ENCODE measurements at places on chromosomes 12 and 14.

DNA sequence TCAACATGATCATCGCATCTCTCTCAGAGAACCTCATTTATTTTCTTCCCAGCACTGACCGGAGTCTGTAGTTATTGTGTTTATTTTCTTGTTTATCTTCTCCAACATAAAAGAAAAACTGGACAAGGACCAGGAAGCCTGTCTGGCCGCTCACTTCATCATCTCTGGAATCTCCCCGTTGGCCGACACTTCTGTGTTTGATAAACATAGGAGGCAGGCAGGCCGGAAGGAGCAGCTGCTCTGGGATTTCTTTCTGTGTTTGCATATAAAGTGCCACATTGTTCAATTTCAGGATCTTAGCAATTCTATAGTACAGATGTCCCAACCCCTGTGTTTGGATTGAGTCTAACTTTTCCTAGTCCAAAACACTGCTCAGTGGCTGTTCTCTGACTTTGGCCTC, 53.3 kb downstream of the ACACB start:
- DNase-seq = no peak

GRCh38 chr14:74907744-74908143, 15.3 kb downstream of the RPS6KL1 start:
- no peak for DNase-seq

DNA sequence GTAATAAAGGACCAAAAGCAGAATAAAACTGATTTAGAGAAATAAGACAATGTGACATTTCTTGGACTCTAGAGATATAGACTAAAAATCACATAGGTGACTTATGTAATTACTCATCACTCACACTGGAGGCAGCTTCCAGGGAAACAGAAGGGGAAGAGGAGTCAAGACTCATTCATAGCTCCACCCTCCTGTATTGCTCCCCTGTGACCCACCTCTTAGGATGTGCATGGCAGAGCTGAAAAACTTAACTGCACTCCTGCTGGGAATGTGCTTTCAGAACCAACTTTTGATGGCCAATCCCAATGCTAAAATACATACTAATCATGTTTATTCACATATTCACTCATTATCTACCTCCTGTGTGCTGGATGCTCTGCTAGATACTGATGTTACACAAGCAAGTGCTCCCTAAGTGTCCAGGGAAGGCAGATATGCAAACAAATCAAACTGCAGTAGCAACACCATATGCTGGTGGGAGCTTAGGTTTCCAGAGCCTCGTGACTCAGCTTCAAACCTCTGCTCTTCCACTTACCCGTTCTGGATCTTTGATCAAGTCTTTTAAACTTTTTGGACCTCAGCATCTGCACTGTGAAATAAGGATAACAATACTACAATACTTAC, 316.1 kb downstream of the GALC start:
- no peak for DNase-seq

DNA sequence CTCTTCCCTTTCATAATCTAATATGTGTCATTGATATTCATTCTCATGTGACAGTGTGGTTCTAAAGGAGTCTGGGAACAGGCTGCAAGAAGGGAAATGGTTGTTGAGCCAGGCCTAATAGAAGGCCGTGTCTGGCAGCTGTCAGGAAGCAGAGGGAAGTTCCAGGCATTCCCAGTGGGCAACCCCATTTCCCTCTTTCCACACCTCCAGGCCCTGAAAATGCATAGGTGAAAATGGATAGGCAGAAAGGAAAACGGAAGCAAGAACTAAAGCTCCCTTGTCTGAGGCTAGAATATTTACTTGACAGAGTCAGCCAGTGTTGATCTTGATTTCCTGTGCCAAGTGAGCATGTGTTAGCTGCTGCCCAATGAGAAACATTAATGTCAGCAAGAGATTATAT, 97.7 kb downstream of the PPM1A start:
- DNase-seq = no peak

- DNase-seq = no peak
These were observed 90.2 kb downstream of the ACTN1 start for GRCh38 chr14:68888883-68889282.

DNA sequence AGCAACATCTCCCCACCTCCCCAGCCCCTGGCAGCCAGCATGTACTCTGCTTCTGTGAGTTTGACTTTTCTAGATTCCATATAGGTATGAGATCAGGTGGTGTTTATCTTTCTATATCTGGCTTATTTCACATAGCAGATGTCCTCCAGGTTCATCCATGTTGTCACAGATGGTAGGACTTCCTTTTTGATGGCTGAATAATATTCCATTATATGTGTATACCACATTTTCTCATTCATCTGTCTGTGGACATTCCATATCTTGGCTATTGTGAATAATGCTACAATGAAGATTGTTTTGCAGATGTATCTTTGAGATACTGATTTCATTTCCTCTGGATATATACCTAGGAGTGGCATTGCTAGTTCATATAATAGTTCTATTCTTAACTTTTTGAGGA, 18.4 kb downstream of the ALKBH2 start:
- no peak for DNase-seq

DNA sequence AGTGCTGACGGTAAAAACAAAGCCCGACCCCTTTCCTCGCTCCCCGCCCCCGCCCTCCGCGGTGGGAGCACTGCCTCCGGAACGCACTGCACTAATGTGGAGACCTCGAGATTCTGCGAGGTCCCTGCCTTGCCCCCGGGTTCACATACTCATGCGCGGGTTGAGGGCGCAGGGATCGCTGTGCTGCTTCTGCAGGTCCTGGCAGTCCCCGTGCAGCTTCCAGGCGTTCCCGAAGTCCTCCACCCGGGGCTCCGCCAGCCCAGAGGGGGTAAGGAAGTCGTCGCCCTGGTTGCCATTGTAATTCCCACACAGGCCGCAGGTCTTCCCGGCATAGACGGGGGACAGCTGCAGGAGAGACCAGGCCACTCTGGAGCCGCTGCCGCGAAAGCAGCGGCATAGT, 66.8 kb downstream of the VWF start:
- no peak for DNase-seq
